ENCODE measurements at places on chromosomes 2 and 18.

DNA sequence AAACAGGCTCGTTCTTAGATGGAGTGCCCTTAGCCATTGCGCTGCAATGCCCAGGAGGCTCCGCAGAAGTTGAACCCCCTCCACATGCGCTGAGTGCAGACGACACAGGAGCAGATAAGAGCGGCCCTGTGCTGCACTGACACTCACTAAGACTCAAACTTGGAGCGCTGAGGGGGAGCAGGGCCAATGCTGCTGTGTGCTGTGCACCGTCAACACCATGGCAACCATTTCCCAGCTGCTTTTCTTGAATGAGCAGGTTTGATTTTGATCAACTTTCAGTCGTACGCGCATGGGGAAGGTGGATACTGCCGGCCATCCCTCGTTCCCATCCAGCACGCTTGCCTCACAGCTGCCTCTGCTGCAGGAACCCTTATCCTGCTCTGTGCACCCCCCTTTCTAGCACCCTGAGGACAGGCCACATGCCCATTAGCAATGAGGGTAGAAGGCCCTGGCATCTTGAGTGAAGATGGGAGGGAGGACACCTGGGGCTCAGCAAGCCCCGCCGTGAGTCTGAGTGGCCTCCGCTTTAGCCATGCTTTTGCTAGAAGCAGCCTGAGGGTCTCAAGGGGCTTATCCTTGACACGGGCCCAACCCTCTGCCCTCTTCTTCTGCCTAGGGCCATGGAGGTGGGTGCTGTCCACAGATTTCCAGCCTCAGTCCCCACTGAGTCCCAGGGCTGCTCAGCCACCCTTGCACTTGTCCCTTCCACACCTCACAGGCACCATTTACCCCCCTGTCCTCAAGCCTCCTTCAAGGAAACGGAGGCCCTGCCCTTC lies 271.9 kb downstream of the PHLPP1 start:
- no peak for DNase-seq

DNA sequence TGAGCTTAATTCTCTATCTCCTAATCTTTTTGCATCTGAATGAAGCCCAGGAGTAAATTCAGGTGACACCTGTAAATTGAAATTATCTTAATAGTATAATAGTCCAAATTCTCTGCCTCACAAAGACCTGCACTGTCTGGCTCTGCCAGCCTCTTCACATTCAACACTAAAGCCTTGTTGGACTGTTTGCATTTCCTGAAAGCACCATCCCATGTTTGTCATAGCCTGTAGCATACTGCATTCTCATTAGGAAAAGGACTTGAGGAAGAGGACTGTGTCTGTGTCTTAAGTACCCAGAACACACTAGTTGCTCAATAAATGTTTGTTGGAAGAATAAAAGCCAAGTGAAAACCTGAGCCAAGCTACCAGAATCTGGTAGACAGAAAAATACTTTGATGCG lies 42.9 kb upstream of the GRHL1 start:
- no peak for DNase-seq

- DNase-seq, result no peak
Measured at GRCh38 chr18:35941299-35941698, 31.2 kb upstream of the RMP24 start.

DNA sequence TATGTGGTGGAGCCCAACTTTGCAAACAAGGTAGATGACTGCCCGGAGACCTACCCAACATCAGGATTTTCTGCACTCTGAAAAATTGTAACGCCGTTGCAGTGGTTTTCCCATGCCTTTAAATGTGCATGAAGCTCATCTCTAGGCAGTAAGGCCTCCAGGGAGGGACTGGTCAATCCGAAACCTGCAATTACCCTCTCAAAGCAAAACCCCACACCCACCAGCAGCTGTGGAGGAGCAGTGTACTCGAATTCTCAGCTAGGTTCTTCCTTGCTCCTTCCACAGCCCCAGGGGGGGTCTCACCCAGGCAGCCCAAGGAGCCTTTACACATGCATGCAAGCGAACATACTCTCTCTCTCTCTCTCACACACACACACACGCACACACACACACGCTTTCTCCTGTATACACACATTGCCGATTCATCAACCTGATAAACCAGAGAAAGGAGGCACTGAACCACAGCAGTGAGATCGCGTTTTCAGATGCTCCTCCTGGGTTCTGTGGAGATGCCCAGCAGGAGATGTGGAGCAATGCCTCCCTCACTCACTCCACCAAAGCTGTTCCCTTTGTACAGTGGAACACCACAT lies 109.2 kb downstream of the VIT start:
- no peak for DNase-seq

- no peak for DNase-seq
Measured at GRCh38 chr2:175195012-175195411, 13.5 kb upstream of the ATP5MC3 start.
